Hair follicular keratinocyte (primary cell): ENCODE measurements at places on chromosomes 5 and 9. TPM values are rescaled to one million over a fixed set of nuclear protein-coding genes. Genes with fewer than 3 reads are reported as not detected.

The CDH12 gene
- not detected in 2 replicates for total RNA-seq

The ANGPTL2 gene
- total RNA-seq: 0.08 TPM in 2 replicates

The TEK gene
- 0.23 and 0.27 TPM in 2 replicates for total RNA-seq

The RAI14 gene
- 38.0 and 51.1 TPM in 2 replicates for total RNA-seq

The HABP4 gene
- total RNA-seq: 8.2 and 9.1 TPM in 2 replicates

The RANBP3L gene
- not detected in 2 replicates for total RNA-seq

The CARD9 gene
- 0.08 and 0.19 TPM in 2 replicates for total RNA-seq

The RGS7BP gene
- total RNA-seq: not detected in 2 replicates

The NOP16 gene
- total RNA-seq: 20.3 and 45.0 TPM in 2 replicates

The PCAT7 gene
- total RNA-seq: not detected in 2 replicates

The CXCL14 gene
- total RNA-seq: 7.6 and 15.5 TPM in 2 replicates

The TXN gene
- total RNA-seq: 729 and 734 TPM in 2 replicates

The PAIP2 gene
- 43.7 and 62.6 TPM in 2 replicates for total RNA-seq

The MRPL22 gene
- 35.1 and 44.5 TPM in 2 replicates for total RNA-seq

The SLC6A18 gene
- not detected in 2 replicates for total RNA-seq

The PAEP gene
- total RNA-seq: not detected in 2 replicates

The C5orf63 gene
- total RNA-seq: 2.1 and 7.3 TPM in 2 replicates

The RNF183 gene
- not detected in 2 replicates for total RNA-seq

The C5orf58 gene
- total RNA-seq: not detected in 2 replicates

The TAF11L10 gene
- not detected in 2 replicates for total RNA-seq

The LCN15 gene
- not detected in 2 replicates for total RNA-seq

The SPINK6 gene
- total RNA-seq: 10.3 and 28.1 TPM in 2 replicates

The ZNF883 gene
- 1.6 and 2.7 TPM in 2 replicates for total RNA-seq

The NIPSNAP3A gene
- total RNA-seq: 29.8 and 46.9 TPM in 2 replicates

The LRRC19 gene
- total RNA-seq: 0.23 TPM in 1 of 2 replicates, not detected in the other

The IRX2 gene
- 32.3 and 41.1 TPM in 2 replicates for total RNA-seq

The HAVCR2 gene
- not detected in 2 replicates for total RNA-seq

The ORM2 gene
- total RNA-seq: not detected in 2 replicates

The OR1J2 gene
- not detected in 2 replicates for total RNA-seq

The RALGPS1 gene
- total RNA-seq: 0.15 and 0.94 TPM in 2 replicates

The ZNF618 gene
- 4.8 and 6.1 TPM in 2 replicates for total RNA-seq

The CDH9 gene
- not detected in 2 replicates for total RNA-seq

The PDE8B gene
- not detected in 2 replicates for total RNA-seq

The ADGRD2 gene
- 0.11 TPM in 1 of 2 replicates, not detected in the other for total RNA-seq

The ENTPD2 gene
- total RNA-seq: 0.11 and 0.39 TPM in 2 replicates

The NPR2 gene
- total RNA-seq: 6.2 and 14.6 TPM in 2 replicates

The TRMO gene
- total RNA-seq: 5.6 and 9.9 TPM in 2 replicates

The SLC1A3 gene
- total RNA-seq: 10.5 and 12.2 TPM in 2 replicates

The GLRA1 gene
- not detected in 2 replicates for total RNA-seq

The HTR1A gene
- not detected in 2 replicates for total RNA-seq

The ISCA1 gene
- total RNA-seq: 21.0 and 22.8 TPM in 2 replicates

The TUT7 gene
- total RNA-seq: 21.0 and 28.4 TPM in 2 replicates

The NFIB gene
- 19.4 and 21.3 TPM in 2 replicates for total RNA-seq

The TCF7 gene
- 2.2 and 3.4 TPM in 2 replicates for total RNA-seq

The ABITRAM gene
- total RNA-seq: 9.3 and 10.8 TPM in 2 replicates

The ITK gene
- total RNA-seq: not detected in 2 replicates

The FSTL4 gene
- total RNA-seq: 0.61 and 2.3 TPM in 2 replicates

The CDH10 gene
- total RNA-seq: 0.15 TPM in 1 of 2 replicates, not detected in the other

The BASP1 gene
- total RNA-seq: 154 and 155 TPM in 2 replicates

The TBCA gene
- total RNA-seq: 243 and 314 TPM in 2 replicates

The SPINK7 gene
- 0.47 TPM in 1 of 2 replicates, not detected in the other for total RNA-seq

The DDX4 gene
- total RNA-seq: not detected in 2 replicates

The TXNDC8 gene
- total RNA-seq: not detected in 2 replicates

The AK3 gene
- 42.7 and 43.7 TPM in 2 replicates for total RNA-seq

The PCDH12 gene
- total RNA-seq: 0.04 and 0.16 TPM in 2 replicates

The MEIKIN gene
- total RNA-seq: not detected in 2 replicates

The SLC25A2 gene
- total RNA-seq: not detected in 2 replicates

The PHAX gene
- total RNA-seq: 28.2 and 45.0 TPM in 2 replicates

The SOHLH1 gene
- not detected in 2 replicates for total RNA-seq
